ENCODE measurements at places on chromosomes 7 and 10. TPM values are rescaled to one million over a fixed set of nuclear protein-coding genes. Genes with fewer than 3 reads are reported as not detected.
A peak's percentile ranks its signal among the peaks of the same experiment; 100 is the strongest.

Gene LSM8
- total RNA-seq: 46.7 TPM

DNA sequence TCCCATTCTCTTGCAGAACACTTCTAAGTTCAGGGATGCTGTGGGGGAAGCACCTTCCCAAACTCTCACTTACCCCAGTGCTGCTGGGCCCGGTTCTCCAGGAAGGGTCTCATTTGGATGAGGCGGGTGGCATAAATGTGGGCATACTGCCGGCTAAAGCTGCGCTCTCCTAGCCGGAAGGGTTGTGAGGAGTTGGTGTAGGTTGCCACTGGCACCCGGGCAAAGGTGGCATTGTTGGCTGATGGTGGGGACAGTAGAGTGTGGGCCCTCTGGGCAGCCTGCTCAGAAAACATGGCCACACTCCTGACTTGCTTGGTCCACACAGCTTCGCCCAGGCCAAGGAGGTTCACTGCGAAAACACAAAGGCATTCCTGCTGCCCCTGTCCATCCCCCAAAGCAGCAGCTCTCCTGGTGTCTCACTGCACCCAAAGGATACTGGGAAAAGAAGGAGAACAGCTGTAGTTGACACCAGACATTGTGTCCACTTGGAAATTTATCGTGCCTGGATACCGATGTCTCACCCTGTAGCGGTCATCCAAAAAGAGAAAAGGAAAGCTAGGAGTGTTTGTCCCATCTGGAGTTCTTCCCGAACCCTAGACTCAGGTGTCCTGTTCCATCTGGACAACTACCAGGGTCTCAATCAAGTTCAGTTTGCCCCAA is 1.5 kb downstream of the POLD2 start:
- no peak for DNase-seq

- DNase-seq: no peak
Measured at GRCh38 chr7:30752979-30753378, 1.0 kb downstream of the INMT start.

- DNase-seq: no peak
Measured at GRCh38 chr10:95818668-95819067, 62.7 kb downstream of the ENTPD1 start.

- no peak for DNase-seq
Measured at GRCh38 chr7:78326876-78327275, 528.3 kb downstream of the PHTF2 start.

Gene TRIL
- total RNA-seq: 0.39 TPM

Gene TEX47
- total RNA-seq: not detected

Gene TCTN3
- total RNA-seq: 56.3 TPM

Gene PRKRIP1
- total RNA-seq: 28.3 TPM

GRCh38 chr10:33329178-33329577 is 5.3 kb downstream of the NRP1 start:
- no peak for DNase-seq

GRCh38 chr7:143148651-143149050 is 16.8 kb downstream of the PIP start:
- no peak for DNase-seq

Gene CADPS2
- total RNA-seq: not detected

DNA sequence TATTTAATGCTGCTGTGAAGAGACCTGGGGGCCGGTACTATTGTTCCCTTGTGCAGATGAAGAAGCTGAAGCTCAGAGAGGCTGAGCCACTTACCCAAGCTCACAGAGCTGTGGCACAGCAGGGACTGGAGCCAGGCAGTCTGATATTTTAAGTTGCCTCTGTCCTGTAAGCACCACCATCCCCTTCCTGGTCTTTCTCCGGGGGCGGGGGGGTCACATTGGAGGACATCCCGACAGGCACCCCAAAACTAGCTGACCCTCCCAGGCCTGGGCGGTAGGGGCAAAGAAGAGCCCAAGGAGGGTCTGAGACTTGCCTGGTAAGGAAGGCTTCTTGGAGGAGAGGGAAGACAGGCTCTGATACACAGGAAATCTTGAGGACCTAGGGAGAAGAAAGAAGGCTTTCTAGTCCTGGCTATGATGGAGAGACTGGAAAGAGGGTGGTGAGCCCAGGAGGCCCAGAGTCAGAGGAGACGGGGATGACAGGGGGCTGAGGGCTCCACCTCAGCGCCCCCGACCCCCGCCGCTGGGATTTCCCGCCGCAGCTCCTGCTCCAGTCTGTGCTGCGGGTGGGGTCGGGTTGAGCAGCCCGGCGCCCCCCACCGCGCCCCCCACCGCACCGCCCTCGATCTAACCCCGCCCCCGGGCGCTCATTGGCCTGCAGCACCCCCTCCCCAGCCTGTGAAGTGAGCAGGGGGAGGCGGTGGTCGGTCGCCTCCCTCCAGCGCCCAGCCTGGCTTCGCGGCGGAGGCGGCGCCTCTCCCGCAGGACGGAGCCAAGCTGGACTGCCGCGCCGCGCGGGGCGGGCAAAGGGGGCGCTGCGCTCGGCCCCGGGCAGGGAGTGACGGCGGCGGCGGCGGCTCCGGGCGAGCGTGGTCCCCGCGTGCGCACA is at the start of gene ADCYAP1R1:
ADCYAP1R1 (plus strand) TSS at position 711 of the 889 bp plus-strand sequence. CDS start 10,957 bp downstream, outside the sequence.
- no peak for DNase-seq

DNA sequence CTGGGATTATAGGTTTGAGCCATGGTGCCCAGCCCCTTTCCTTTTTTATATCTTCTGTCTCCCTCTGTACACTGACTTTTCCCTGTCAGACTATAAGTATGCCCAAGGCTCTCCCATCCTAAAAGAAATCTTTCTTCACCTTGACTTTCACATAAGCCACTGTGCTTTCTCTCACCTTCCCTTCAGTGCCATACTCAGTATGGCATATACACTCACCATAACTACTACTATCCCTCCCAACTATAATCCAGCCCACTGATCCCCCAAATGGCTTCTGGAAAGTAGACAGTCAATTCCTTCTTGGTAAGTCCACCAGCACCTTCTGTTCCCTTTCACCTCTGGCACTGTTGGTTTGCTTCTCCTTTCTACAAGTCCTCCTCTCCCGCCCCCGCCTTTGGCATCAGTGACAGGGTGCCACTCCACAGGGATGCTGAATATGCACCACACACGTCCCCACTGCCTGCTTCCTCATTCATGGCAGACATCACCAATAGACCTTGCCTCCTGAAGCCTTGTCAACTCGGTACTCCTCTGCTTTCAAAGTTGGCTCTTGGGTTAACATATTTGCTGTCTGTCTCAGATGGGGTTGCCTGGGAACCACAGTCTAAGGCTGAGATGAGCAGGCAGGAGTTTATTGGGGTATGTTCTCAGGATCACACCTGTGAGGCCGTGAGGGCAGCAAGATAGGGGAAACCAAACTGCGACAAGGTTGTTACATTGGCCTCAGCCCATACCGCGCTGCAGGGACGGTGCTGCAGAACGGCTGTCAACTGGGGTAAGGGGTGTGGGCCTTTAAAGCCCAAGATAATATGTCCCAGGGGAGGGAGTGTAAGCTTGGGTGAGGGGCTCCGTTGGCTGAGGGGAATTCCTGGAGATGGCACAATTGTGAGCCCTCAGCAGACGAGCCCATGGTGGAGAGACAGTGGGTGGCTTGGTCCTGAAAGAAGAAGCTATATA is 7.2 kb upstream of the PSAP start:
- no peak for DNase-seq

DNA sequence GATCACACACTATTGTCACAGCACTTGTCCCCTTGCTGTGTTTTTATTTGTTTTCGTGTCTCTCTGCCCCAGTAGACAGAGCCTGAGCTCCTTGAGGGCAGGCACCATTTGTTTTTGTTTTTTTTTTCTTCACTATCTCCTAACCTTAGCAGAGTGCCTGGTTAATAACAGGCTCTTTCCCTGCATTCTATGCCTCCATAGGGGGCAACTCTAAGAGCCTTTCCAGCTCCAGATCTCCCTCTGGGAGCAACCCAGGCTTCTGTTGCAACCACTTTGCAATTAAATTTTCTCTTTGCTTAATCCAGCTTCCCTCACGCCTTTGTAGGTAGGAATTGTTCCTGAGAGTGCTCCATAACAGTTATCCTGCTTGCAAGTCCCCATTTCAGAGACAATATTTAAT is 148.4 kb downstream of the PLXDC2 start:
- DNase-seq: no peak

- peak; percentile 27 for DNase-seq
Measured at GRCh38 chr10:95906677-95907455, 909 bp upstream of the CC2D2B start.

- no peak for DNase-seq
Measured at GRCh38 chr10:119331061-119331460, 123.7 kb downstream of the GRK5 start.

- DNase-seq: no peak
Measured at GRCh38 chr10:59807629-59808620, 54.7 kb upstream of the MRLN start.

GRCh38 chr10:127283576-127283975 is 87.2 kb upstream of the INSYN2A start:
- DNase-seq: no peak

- DNase-seq: no peak
Measured at GRCh38 chr10:91864099-91864498, 45.2 kb downstream of the FGFBP3 start.

GRCh38 chr7:90869335-90869734 is 273.2 kb downstream of the CDK14 start:
- DNase-seq: no peak

DNA sequence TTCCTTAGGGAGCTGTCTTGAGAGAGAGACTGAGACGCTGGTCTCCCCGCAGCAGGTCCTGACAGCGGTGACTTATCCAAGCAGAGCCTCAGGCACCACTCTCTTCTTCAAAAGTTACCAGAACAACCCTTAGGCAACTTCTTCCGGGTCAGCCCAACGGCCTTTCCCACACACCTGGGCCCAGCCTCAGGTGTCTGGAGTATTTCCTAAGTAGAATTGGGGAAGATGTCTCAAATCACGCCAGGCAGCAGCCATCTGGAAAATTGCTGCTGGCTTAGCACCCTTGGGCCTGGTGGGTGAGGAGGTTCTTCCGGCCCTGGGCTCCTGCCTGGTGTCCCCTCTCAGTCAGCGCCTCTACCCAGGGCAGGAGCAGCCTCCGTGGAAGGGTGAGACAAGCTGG is 80.4 kb upstream of the ANLN start:
- no peak for DNase-seq

Gene ANXA11
- 216 TPM for total RNA-seq

DNA sequence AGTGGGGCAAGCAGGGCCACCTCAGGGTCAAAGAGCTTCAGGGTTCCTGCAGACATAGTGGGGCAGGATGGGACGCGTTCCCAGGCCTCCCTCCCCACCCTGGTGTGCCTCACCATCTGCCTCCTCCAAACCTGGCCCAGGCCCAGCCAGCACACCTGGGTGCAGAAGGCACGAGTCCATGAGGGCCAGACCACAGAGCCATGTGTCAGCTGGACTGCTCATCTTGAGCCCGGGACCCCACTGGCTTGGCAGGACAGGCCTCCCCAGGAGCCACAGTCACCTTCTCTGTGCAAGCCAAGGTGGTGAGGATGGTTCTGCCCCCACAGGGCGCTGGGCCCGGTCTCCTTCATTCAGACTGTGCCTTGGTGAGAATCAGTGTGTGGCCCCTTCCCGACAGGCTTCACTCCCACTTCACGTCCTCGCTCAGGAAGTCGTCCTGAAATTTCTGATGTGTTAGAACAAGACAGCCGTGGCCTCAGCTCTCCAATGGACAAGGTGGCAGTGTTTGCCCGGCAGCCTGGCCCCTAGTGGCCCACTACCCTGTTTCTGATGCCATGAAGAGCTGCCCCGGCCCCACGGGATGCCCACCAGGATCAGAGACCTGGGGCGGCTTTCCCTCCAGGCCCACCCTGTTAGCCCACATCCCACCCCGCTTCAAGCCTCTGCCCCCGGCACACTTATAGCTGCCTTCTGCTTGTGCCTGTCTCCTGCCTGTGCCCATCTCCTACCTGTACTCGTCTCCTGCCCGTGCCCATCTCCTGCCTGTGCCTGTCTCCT is 59.6 kb upstream of the EBF3 start:
- DNase-seq: no peak

Gene HABP2
- not detected for total RNA-seq

DNA sequence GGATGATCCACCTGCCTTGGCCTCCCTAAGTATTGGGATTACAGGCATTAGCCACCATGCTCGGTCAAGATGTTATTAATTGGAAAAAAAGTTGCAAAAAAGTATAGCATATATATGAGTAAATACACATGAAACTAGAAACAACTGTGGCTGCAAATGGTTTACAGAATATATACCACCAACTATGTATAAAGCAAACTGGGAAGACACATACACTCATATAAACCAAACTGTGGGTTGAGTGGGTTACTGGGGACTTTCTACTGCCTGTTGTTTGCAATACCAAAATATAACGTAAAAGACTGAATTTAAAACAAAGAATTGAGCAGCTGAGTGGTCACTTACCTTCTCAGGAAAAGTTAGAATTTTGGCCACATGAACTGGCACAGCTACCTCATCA is 8.1 kb downstream of the POLR3A start:
- DNase-seq: no peak

Gene ZNF117
- 3.1 TPM for total RNA-seq

- no peak for DNase-seq
Measured at GRCh38 chr7:102072636-102073209, 213.9 kb upstream of the SH2B2 start.

DNA sequence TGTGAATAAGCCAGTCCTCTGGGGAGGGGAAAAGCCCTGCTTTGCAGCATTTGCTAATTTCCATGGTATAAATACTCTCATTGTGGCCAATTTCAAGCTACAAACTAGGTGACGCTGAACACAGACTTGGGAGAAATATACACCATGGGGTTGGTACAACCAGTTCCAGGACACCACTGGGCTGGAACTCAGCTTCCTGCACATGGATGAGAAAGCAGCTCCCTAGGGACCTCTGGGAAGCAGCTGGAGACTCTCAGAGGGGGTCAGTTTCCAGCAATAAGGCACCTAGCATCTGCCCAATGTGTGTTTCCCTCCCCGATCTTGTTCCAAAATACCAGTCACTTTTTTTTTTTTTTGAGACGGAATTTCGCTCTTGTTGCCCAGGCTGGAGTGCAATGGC is 56.8 kb upstream of the WDR11 start:
- no peak for DNase-seq

GRCh38 chr10:17062493-17062892 is 67.1 kb downstream of the CUBN start:
- DNase-seq: no peak

GRCh38 chr7:50393076-50393475 is 57.1 kb downstream of the FIGNL1 start:
- DNase-seq: peak; percentile 32

DNA sequence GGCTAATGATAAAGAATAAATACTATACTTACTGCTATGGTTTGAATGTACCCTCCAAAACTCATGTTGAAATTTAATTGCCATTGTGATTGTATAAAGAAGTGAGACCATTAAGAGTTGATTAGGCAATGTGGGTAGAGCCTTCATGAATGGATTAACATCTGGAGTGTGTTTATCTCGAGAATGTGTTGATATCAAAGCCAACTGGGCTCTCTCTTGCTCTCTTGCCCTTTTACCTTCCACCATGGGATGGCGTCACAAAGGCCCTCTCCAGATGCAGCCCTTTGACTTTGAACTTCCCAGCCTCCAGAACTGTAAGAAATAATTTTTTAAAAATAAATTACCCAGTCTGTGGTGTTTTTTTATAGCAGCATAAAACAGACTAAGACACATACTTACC is 50.1 kb upstream of the GHITM start:
- DNase-seq: no peak

Gene SRI
- total RNA-seq: 173 TPM

GRCh38 chr7:12712236-12712635 is 24.8 kb downstream of the ARL4A start:
- DNase-seq: no peak

Gene SLC35G1
- 5.8 TPM for total RNA-seq

GRCh38 chr10:34590793-34591192 is 224.3 kb downstream of the PARD3 start:
- DNase-seq: no peak

GRCh38 chr7:3897430-3898372 is 596.6 kb downstream of the SDK1 start:
- DNase-seq: peak; percentile 22

Gene MLXIPL
- not detected for total RNA-seq

Gene CAMK1D
- total RNA-seq: 6.8 TPM

- no peak for DNase-seq
Measured at GRCh38 chr10:71580415-71580814, 139.2 kb downstream of the C10orf105 start.

Data from activated T-helper 1 cell treated with anti-CD3 and anti-CD28 coated beads, Interleukin-12 subunit alpha, Interleukin-12 subunit beta, Interleukin-2, Interleukin-4 antibody, amounts not matched to agents 30 ng/mL and 10 ng/mL and 1 ng/mL, durations not matched to agents 14 hours and 24 hours and 36 hours (primary cell).